Stimulated activated CD4-positive, alpha-beta T cell treated with anti-CD3 and anti-CD28 coated beads, Interleukin-15, amount 100 ng/mL, for 1 hour (primary cell): ENCODE measurements at places on chromosomes 12 and 14.

DNA sequence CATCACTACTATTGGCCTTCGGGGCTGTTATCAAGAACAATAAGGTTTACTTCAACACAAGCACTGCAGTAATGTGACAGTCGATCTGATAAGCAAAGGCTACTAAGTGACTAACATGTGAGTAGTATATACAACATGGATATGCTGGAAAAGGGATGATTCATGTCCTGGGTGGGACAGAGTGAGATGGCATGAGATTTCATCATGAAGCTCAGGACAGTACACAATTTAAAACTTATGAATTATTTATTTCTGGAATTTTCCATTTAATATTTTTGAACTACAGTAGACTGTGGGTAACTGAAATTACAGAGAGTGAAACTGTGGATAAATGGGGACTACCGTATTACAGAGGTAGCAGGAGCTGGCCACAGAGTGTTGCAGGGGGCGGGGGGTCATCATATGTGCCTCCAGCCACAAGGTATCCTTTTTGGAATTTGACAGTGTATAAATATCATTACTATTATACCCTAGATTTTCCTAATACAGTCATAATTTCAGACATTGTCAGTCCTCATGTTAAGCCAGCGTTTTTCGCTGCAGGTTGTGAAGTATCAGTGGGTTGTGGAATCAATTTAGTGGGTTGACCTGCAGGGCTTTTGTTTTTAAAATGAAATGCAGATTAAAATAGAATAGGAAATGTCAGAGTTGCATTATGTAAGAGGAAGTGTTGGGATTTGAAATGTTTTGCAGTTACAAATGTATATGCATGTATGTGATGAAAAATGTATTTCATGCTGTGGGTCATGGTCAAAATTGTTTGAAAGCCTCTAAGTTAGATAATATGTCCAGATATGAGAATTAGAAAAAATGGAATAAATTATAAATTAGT, 148.0 kb upstream of the NUDT4 start:
- DNase-seq, result no peak

DNA sequence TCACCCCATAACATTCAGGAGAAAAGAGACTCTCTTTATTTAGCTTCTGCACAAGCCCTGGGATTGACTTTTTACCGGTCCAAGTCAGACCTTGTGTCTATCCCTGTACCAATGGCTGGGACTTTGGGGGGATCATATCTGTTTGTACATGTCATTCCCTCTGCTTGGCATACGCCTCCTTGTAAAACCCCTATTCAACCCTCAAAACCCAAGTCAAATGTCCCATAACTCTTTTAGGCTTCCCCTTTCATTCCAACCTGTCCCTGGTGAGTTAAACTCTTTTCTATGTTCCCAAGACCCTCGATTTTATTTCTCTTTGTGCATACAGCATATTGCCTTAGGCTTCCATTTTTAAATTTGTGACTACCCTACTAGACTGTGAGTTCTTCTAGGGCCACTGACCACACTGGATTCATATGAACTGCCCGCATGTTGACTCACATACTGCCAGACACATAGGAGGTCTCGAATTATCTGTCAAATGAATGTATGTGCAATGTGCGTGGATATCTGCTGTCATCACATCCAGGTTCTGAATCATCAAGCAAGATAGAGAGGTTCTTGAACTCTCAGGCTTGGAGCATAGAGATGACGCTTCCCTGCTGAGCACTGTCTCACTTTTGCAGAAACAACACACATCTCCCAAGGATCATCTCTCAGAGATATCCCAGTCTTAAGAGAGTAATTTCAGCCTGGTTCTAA, 548.6 kb upstream of the TBX3 start:
- DNase-seq, result no peak

- DNase-seq, result no peak
These were observed 372.1 kb upstream of the FAR2 start for GRCh38 chr12:28776913-28777422.

- DNase-seq, result no peak
These were observed 29.2 kb downstream of the ITPK1 start for GRCh38 chr14:93086441-93087055.

DNA sequence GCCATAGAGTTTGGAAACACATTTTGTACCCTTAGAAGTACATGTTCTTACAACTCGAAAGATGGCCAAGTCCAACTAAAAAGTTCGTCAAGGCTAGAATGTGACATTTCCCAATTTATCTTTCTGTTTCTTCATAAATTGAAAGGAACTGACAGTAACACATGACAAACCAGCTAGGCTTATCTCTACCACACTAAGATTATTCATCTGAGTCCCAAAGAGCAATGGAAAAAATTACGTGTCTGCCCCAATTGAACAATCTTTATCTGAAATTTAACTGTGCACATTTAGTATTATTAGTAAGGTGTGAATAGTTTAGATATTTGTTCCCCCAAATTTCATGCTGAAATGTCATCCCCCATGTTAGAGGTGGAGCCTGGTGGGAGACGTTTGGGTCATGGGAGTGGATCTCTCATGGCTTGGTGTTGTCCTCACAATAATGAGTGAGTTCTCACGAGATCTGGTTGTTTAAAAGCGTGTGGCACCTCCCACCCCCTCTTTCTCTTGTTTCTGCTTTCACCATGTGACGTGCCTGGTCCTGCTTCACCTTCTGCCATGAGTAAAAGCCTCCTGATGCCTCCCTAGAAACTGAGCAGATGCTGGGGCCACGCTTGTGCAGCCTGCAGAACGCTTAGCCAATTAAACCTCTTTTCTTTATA, 13.3 kb downstream of the CPM start:
- DNase-seq, result no peak

- no peak for DNase-seq
These were observed 102.1 kb downstream of the ERGIC2 start for GRCh38 chr12:29278673-29279420.

DNA sequence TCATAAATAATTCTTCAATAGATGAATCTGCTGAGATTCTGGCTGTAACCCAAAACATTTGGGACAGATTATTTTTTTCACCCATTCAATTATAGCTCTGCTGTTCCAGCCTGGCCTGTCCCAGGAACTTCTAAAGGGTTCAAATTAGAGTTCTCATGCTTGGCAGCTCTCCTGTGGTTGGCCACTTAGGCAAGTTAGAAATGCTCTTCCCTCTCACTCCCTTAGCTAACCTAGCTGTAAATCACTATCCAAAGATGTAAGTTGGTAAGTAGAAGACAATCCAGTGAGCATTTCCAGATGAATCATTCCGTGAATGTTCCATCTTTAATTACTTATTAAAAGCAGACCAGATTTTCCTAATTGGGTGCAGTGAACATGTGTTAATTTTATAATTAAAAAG, 760.4 kb upstream of the TBX3 start:
- no peak for DNase-seq

- DNase-seq, result no peak
These were observed 23.8 kb downstream of the VPS37B start for GRCh38 chr12:122871851-122872780.

DNA sequence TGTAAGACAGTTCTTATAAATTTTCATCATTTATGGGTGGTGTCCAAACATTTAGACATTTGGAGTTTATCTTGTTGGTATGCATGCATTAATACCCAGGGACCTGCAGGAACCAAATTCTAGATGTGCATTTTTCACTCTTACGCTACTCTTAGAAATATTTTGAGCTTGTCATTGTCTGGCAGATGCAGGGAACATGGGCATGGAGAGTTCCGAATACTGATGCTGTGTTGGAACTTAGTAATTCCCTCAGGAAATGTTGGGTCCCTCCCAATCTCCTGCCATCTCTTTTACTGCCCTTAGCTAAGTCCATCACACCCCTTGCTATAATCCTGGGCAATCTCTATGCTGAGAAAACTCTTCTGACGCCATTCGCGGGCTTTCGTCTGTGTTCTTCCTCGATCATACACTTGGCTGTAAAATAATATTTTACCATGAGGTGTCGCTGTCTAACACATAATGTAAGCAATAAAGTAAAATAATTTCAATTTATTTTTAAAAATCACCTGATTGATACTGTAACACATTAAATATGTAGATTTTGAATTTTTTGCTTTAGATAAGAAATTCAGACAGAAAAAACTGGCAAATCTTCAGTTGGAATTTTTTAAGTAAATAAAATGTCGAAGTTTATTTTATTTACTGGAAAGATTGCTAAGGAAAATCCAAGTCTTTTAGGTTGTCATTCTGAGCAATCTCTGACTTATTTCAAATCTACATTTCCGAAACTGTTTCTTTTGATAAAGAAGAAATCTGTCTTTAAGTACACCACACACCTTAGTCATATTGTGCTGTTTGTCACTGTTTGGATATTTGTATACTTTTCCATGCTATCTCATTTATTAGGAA, 304.1 kb upstream of the SSTR1 start:
- DNase-seq, result no peak

DNA sequence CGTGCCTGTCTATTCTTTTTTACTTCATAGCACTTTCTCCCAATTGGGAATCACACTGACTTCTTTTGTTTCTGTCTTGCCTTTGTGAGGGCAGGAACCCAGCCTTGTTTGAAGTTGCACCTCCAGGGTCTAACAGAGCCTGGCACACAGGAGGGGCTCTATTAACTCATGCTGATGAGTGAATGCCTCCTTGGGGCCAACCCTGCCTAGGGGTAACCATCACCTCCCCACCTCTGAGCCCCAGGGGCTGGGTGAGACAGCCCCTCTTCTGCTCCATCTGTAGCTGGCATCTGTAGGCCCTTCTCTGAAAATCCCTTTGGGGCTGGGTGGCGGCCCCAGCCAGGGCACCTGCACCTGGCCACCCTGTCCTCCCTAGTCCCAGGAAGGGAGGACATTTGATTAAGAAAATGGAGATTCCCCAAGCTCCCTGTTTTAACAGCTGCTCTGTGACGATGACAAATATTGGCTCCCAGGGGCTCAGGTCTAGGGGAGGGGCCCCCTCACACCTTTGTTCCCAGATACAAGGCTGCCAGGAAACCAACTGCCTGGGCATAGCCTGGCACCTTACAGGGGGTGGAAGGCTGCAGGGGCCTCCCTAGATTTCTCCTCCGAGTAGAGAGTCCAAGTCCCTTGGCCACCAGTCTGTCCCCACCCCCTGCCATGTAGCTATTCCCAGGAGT, 11.8 kb downstream of the TAMALIN start:
- no peak for DNase-seq

GRCh38 chr14:30808576-30808975, 65.8 kb upstream of the COCH start:
- DNase-seq, result no peak

DNA sequence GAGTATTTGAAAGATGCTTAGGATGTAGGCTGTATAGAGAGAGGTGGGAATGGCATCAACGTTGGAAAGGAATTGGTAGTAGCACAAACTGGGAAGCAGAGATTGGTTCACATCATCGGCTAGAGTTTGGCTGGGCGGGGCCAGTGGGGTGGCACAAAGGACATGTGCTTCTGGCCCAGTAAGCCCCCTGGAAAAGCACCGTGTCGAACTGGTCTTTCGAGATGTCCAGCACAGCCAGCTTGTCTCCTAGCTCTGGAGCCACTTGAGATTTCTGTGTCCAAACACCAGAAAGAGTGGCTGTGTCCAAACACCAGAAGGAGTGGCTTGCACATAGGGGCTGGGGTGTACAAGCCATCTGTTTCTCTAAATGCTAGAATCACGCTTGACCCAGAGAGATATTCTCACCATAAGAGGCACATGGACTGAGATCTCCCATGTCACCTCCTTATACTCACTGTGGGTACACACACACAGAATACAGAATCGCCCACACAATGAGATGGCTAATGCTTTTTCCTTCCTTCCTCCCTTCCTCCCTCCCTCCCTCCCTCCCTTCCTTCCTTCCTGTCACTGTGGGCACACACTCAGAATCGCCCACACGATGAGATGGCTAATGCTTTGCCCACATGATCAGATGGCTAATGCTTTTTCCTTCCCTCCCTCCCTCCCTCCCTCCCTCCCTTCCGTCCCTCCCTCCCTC, 41.8 kb upstream of the KCNK13 start:
- DNase-seq, result no peak

DNA sequence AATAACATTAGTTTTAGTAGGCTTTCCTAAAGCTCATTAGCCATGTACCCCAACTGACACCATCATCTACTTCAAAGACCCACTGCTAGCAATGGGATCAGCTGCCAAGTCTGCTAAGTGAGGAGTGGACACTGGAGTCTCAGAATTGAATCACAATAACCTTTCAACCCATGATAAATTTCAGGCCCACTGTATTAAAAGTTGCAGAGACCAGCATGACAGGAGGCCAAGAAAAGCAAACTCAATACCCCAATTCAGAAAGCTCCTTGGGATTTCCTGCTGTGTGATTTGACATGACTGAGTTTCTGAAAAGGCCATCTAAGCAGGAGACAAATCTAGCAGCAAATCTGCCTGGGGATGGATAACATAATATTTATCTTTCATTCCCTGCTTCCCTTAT, 320.7 kb downstream of the NELL2 start:
- no peak for DNase-seq

- DNase-seq, result no peak
These were observed 2.4 kb upstream of the RNASE7 start for GRCh38 chr14:21039585-21040369.

GRCh38 chr14:94045101-94045500, 19.0 kb downstream of the OTUB2 start:
- no peak for DNase-seq

DNA sequence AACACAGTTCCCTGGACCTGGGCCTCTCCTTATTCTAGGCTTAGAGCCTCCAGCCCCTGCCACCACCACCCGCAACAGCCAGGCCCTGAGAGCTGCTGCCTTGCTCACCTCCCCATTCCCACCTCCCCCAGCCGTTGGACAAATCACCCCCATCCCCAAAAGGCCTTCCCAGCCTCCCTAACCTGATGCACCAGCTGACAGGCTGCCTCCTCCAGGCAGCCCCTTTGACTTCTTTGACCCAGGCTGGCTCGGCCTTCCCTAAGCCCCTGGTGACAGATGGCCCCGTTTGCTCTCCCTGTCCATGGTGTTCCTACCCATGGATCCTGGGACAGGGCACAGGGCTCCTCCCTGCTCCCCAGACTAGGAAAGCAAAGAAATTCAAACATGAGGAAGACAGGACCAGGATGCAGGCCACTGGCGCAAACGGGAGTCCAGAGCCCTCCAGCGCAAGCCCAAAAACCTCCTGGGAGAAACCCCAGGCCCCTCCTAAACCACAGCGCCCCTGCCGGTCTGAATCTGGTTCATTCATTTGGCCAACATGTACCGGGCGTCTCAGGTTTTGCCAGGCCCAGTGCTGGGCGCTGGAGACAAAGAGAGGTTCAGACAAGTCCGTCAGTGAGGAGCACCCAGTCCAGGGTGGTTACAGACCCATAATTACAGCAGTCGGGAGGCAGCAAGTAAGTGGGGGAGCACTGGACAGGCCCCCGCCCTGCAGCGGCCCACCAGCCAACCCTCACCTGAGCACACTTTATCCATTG, 2.4 kb downstream of the AKT1 start:
- DNase-seq, result no peak

GRCh38 chr12:103455020-103455763, 40.6 kb downstream of the C12orf42 start:
- no peak for DNase-seq

DNA sequence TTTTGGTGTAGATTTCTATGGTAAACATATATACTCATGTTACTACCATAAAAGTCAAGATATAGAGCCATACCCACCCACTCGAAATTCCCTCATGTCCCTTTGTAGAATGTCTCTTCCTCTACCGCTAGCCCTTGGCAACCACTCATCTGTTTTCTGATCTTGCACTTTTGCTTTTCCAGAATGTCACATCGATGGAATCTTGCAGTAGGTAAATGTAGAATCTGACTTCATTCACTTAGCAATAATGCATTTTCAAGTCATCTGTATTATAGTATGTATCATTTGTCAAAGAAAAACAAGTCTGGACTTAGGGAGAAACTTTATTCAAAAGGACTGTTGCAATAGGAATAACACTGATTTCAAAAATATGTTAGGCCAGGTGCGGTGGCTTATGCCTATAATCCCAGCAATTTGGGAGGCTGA, 19.3 kb upstream of the CLEC2D start:
- no peak for DNase-seq

- DNase-seq, result no peak
These were observed 33.6 kb downstream of the SDR9C7 start for GRCh38 chr12:56900583-56900982.
